Amygdala (tissue), 56 donors: ENCODE measurements at places on chromosomes 7 and 10.

DNA sequence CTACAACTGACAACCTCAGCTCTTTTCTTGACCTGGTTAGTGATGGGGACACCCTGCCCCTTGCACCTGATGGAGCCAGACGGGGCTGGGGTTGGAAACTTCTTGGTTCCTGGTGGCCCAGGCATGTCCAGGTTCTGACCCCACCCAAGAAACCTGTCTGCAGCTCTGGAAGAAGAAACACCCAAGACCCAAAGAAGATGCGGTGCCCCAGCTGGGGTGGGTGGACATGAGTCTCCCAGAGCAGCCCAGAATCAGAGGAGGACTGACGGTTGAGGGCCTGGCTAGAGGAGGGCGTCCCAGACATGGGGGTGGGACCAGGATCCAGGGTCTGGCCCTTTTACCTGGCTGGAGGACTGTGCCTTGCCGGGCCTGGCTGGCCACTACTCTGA, 202.4 kb downstream of the GLRX3 start:
- DNase-seq, result no peak

DNA sequence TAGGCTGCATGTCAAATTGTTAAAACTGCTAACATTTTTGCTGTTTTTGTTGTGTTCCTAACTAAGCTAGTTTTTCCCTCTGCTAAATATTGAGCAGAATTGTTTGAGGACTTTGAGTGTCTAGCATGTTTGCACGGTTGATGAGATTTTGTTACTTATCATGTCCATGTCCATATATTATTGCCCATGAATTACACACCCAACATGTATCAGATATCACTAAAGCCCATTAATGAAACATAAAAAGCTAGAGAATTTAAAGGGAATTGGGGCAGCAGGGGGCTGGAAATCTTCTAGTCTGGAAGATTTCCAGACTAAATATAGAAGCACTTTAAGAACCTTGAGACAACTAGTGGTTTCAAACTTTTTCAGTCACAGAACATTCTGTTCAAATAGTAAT, 197.7 kb downstream of the SNX10 start:
- DNase-seq, result no peak

DNA sequence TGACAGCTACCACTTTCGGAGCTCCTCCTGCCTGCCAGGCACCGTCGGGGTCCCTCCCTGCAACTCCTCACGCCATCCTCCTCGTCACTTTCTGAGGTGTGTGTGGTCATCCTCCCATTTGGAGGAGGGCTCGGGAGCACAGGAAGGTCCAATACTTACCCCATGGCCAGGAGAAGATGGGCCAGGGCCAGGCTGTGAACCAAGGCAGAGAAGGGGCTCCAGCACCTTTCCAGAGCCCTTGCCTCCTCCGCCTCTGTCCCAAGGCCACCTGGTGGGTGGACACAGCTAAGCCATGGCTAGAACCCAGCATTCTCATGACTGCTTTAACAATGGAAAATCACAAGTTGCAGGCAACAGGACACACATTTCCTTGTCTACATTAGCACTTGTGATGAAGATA, 215.5 kb downstream of the TCERG1L start:
- no peak for DNase-seq

DNA sequence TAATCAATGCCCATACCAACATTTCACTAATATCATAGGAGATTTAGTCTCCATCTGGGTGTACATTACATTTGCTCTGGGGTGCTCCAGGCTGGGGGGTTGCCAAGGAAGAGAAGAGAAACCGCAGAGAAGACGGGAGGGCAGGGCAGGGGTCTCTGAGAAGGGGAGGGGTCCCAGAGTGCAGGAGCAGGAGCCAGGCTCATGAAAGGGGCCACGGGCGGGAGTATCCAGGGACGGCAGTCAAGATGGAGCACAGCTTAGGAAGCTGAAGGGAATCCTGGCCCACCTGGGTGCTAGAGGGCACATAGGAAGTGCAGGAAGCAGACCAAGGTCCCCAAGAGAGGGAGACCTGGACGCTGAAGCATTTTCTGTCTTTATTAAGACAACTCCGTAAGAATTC, 2.2 kb downstream of the LEP start:
- no peak for DNase-seq

- no peak for DNase-seq
These were observed 190.9 kb upstream of the PITRM1 start for GRCh38 chr10:3363311-3364045.

DNA sequence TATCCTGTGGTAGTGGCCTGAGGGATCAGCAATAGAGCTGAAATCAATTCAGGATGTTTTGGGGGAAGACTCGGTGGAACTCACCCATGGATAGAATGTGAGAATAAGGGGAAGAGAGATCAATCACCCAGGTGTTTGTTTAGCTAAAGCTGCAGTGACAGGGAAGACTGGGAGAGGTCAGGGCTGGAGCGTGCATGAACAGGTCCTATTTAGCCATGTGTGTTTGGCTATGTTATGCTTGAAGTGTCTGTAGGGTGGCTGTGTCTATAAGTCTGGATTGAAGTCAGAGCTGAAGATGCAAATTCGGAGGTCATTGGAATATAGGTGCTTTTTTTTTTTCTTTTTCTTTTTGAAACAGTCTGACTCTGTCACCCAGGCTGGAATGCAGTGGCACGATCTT, 4.6 kb downstream of the ATP6V1F start:
- no peak for DNase-seq

DNA sequence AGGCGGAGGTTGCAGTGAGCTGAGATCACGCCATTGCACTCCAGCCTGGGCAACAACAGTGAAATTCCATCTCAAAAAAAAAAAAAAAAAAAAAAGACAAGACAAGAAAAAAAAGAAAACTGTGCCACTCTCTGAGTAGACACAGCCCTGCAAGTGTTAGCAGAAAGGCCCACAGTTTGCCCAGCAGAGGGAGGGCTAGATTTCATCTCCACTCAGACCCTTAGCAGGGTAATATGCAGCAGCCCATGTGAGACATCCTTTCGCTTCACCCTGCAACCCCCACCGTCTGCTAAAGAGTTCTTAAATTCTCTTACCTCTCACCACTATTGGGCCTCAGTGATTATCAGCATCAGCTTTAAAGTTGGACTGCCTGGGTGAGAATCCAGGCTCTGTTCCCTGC, 38.2 kb downstream of the CTNNA3 start:
- no peak for DNase-seq
